Stimulated activated CD8-positive, alpha-beta memory T cell treated with anti-CD3 and anti-CD28 coated beads, Interleukin-15, amount 100 ng/mL, for 48 hours (primary cell): ENCODE measurements at places on chromosomes 12 and 14.

DNA sequence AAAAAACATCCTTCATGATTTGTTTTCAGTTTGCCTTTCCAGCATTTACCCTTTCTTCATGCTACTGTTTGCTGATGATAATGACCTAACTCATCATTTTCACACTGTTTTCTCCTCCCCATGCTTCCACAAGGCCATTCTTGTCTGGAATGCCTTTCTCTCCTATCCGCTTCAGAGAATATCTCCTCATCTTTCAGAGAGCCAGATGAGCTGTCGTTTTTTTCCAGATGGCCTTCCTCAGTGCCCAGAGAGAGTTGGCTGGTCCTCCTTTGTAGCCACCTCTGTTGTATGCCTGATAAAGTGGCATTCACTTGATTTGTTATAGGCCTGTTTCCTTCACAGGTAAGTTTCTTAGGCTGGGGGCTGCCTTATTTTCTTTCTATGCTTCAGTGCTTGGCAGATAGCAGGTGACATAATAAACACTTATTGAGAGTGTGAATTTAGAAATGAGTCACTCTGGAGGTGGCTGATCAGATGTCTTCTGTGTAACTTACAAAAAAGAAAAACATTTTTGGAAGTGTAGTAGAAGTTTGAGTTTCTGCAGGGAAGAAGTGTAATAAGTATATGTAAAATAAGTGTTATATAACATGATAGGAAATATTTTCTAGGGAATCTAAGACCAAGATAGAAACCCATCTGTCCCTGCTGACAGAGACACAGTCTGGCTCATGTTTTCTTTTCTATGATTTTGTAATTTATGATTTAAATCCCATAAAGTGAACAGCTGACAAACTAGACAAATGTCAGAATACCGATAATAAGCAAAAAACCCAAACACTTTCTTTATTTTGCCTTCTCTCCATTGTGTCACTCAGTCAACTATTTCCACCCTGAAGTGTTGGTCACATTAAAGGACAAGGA is 174.5 kb downstream of the DACT1 start:
- no peak for DNase-seq

DNA sequence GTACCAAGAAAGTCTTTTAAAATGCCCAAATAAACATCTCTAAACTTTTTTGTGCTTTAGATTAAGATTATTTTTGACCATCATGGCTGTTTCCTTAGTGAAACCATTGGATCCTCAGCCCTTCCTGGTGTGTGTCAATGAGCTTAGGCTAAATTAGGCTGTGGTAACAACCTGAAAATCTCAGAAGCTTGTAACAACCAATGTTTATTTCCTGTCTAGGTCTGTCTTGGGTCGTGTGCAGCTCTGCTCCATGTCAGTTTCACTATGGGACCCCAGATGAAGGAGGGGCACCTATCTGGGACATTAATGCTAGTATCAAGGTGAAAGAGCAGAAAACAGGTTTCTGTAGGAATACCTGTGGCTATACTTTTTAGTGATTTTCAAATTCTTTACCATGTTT is 49.9 kb downstream of the KCNMB4 start:
- DNase-seq = no peak

GRCh38 chr12:89863968-89864367 is 155.3 kb upstream of the ATP2B1 start:
- no peak for DNase-seq

DNA sequence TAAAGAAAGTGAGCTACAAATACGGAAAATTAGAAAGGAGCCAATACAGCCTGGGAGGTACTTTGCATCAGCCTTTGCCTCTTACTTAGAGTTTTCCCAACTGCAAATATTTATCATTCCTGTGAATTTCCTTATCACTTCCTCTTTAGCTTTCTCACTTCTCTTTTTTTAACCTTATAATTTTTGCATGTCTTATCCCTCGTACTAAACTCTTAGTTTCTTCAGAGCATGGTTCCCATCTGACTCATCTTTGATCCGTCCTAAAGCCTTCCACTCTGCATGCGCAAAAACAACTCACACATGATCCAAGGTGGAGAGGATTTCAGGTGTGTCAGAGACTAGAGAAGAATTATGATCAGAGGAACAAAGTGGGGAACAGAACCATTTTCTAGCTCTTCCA is 9.6 kb upstream of the SNAPC1 start:
- DNase-seq = no peak
